ENCODE measurements at places on chromosomes 3 and 15.

GRCh38 chr3:134035836-134036235, 6.1 kb upstream of the SLCO2A1 start:
- no peak for DNase-seq

GRCh38 chr3:78881501-78881900, 886.3 kb downstream of the ROBO1 start:
- no peak for DNase-seq

- no peak for DNase-seq
Measured at GRCh38 chr3:171443211-171443957, 16.8 kb downstream of the TNIK start.

DNA sequence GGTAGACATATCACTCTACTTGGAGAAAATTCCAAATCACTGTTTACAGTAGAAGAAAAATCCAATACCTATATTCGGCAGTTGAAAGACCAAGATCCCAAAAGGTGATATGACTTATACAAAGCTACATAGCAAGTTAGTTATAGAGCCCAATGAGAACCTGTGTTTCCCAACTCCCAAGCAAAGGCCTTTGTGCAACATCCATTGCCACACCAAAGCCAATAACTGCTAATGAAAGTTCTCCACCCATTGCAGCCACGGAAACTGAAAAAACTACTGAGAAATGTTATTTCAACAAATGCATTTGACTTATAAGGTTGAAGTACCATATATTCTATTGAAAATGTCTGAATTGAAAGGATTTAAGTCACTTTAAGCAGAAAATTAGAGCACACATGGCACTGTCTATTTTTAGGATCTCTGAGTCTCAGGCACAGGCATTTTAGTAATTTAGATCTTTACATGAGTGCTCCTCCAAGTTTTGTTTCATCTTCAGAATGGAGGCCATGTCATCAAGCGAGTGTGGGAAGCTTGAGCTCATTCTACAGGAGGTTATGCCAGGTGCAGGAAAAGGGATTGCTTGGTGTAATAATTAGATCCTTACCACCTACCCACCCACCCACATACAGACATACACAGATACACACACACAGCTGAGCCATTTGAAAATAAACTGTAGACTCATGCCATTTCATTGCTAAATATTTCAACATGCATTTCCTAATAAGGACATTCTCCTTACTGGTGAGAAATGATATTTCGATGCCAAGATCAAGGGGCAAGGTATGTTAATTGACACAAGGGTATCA, 19.7 kb upstream of the ANO10 start:
- DNase-seq: no peak

- DNase-seq: no peak
Measured at GRCh38 chr3:130517602-130518001, 625 bp downstream of the COL6A6 start.

DNA sequence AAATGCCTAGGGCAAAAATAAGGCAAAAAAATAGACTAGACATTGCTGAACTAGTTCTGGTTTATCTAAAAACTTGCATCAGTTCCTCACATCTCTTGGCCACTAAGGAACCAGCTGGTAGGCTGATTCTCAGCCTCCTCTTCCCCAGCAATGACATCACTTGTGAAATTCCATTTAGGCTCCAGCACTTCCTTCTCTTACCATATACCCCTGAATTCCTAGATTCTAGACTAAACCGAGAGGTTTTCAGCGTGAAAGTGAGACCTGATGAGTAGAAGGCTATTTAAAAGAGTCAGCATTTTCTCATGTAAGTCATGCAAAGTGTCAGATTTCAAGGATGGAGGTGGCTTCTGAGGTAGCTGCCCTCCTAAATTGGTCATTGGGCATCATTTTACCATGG, 247.1 kb upstream of the CDIN1 start:
- no peak for DNase-seq

DNA sequence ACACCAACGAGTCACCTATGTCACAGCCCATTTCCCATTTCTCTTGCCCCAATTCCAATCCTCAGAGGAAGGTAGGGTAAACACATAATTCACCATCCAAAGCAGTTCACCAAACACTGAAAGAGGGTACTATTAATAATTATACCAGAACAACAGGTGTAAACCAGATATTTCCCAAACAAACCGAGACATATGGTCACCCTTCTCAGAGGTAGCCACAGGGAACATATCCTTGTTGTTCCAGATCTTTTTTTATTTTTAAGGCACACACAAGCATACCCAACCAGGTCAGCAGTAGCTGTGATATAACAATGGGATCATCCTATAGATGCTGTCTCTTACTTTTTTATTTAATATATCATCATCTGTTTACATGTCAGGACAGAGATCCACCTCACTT, 24.7 kb downstream of the MAGI1 start:
- no peak for DNase-seq

DNA sequence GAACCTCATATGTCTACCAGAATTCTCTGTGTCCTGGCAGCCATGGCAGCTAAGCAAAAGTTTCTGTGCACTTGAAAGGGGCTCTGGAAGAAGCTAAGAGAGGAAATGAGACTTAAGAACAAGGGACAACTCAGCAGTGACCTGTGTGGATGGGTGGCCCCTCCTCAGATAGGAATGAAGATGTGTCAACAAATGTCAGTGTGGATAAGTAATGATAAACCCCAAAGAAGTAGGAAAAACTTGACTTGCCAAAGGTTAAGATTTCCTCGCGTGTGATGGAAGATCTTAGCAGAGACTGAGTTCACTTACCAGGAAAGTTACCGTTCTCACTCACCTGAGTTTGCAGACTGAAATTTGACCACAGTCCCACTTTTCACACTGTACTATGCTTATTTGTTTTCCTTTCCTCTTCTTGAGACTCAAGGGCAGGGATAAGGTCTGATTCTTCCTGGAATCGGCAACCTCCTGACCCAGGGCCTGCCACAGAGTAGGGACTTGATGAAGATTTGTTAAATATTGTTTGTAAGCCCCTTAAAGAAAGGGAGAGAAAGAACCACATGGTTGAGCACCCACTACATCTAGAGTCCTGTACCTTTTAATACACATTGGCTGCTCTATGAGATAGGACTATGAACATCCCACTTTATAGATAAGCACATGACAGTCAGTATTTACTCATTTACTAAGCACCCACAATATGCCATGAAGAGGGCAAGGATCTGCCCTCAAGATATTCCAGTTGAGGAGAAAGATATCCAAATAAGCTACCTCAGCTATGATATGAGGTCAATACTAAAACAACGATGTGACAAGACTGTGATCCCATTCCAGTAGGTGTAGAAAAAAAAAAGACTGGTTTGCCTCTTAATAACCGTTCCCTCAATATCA, 7.3 kb upstream of the HRH1 start:
- DNase-seq: no peak

GRCh38 chr3:149796026-149796425, 3.7 kb upstream of the ANKUB1 start:
- DNase-seq: no peak

- DNase-seq: peak; percentile 17
Measured at GRCh38 chr3:13192471-13193213, 119.4 kb upstream of the IQSEC1 start.

DNA sequence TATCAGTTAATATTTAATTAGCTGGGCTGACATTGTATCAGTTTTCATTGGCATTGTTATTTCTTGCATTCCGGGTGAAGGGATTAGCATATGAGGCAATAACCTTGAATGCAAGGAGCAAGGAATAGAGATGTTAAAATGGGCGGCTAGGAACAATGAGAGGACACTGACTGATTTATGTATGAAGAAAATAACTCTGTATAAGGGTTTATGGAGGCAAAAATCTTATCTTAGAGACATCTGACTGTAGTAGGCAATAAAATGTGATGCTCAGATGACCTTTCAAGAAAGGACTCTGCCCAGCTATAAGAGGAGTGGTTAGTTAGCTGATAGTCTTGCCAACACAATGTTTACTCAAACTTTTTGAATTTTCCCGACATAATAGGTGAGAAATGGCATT, 158.3 kb downstream of the EFHB start:
- no peak for DNase-seq

DNA sequence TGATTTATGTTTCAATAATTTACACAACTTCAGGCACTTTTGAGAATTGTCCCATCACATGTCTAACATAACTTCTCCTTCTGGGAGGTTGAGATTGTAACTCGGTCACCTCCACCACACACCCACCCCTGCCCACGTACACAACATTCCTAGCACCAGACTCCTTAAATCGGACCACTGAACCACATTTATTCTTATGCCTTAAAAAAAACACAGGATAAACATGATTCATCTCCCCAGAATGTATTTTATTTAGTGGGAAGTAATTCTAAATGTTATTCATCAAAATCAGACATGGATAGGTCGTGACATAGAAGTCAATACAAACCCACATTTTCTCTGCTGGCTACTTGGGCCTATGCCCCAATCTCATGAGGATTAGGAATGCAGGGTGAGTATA, 3.0 kb downstream of the SNTN start:
- no peak for DNase-seq

DNA sequence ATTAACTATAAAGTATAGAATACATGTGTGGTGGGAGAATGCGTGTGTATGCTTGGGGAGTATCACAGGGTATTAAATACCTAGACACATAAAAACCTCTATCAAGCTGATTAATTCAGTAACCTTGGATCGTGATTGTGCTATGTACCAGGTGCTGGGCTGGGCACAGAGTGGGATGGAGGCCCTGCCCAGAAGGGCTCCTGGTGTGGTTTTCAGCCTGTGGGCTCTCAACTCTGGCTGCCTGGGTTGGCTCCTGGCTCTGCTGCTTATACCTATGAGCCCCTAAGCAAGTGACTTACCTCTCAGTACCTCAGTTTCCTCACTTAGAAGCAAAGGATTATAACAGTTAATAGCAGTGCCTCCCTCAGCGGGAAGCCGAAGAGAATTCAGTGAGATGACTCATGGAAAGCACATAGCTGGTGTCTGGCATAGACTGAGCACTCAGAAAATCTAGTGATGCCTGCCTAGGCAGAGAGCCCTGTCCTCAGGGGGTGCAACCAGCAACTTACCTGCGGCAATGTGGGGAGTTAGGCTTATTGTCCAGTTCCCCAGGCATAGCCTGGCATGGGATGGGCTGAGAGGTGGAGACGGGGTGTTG, 90.6 kb upstream of the MYZAP start:
- DNase-seq: peak; percentile 14

GRCh38 chr3:172341482-172342059, 106.7 kb downstream of the GHSR start:
- peak; percentile 69 for DNase-seq

GRCh38 chr3:190696777-190697501, 165.6 kb downstream of the GMNC start:
- DNase-seq: peak; percentile 18

- no peak for DNase-seq
Measured at GRCh38 chr3:15346516-15346915, 14.1 kb upstream of the SH3BP5 start.

Measured in RKO (cell line).